Stimulated activated CD4-positive, alpha-beta T cell treated with anti-CD3 and anti-CD28 coated beads, Interleukin-12 subunit alpha, Interleukin-12 subunit beta, amount 100 ng/mL, for 4 hours (primary cell): ENCODE measurements at places on chromosomes 3 and 15.

DNA sequence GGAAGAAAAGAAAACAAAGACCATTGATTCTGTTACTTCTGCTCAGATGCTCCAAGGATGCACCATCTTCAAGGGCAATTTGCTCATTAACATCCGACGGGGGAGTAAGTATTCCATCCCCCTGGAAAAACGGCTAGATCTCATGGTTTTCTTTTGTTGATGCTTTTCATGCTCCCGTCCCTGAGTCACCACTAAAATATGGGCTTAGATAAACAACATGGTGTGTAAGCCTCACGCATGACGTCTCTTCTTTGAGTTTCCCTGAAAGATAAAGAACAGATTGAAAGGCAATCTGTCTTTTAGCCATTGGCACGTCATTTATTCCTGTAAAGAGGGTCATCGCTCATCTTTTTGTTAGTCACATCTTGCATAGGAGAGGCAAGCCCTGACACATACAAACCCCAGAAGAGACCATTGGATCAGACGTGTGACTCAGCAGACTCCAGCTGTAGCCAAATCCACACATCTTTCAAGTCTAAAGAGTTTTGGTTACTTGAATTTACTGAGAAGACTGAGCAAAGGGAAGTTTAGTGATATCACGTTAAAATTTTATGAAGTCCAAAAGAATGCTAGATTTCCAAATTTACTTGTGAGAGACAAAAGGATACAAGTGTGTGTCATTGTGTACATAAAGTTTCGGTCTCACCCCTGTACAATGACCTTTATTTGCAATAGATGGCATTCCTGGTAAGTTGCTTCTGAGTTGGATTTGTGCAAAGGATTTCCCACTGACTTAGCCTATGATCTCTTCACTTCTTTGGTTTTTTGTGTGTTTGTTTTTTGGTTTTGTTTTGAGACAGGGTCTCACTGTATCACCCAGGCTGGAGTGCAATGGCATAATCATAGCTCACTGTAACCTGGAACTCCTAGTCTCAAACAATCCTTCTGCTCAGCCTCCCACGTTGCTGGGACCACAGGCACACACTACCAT lies 110.5 kb downstream of the PGPEP1L start:
- DNase-seq = no peak

DNA sequence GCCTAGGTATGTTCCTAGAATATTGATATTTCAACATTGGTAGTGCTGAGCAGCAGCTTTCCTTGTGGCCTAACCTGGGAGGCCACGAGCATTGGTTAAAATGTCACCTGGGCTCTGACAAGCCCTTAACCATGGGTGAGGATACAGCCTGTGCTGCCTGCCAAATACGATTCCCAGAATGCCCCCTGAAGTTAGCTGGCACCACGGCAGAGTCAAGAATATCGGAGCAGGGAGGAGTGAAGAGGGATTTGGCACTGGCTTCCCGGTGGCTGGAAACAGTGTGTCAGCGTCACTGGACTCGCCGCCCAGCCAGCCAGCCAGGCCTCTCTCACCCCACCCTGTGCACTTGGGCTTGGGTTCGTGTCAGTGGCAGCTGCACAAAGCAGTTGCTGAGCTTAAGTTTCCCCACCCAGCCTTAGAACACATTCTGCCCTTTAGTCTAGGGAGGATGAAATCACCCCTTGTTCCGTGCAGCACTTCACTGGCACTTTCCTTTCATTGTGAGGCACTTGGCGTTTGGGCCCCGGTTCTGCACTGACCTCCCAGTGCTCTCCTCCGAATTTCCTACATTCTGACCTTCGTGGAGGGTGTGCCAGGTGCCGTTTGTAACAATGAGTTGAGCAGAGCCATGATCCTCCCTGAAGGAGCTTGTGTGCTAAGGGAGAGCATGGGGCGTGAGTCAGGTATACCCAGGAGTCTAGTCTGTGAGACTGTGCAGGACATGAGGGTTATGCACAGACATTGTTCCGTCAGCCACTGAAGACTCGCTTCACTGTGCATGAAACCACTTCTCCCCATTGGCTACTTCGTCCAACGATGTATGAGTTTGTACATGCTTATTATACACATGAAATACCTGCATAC lies 152.8 kb upstream of the BHLHE40 start:
- DNase-seq = no peak

GRCh38 chr3:3799173-3800079 lies at the start of gene LRRN1:
Gene LRRN1, plus strand, starts transcription at chr3:3799431. Its CDS starts 45,211 bp downstream, at chr3:3844642.
- peak; percentile 31 for DNase-seq

GRCh38 chr3:37505415-37505814 lies 331.0 kb upstream of the LRRFIP2 start:
- no peak for DNase-seq

GRCh38 chr3:126267169-126267975 lies 87.0 kb upstream of the ALDH1L1 start:
- no peak for DNase-seq

GRCh38 chr15:67801142-67801541 lies 24.2 kb upstream of the SKOR1 start:
- DNase-seq = no peak

DNA sequence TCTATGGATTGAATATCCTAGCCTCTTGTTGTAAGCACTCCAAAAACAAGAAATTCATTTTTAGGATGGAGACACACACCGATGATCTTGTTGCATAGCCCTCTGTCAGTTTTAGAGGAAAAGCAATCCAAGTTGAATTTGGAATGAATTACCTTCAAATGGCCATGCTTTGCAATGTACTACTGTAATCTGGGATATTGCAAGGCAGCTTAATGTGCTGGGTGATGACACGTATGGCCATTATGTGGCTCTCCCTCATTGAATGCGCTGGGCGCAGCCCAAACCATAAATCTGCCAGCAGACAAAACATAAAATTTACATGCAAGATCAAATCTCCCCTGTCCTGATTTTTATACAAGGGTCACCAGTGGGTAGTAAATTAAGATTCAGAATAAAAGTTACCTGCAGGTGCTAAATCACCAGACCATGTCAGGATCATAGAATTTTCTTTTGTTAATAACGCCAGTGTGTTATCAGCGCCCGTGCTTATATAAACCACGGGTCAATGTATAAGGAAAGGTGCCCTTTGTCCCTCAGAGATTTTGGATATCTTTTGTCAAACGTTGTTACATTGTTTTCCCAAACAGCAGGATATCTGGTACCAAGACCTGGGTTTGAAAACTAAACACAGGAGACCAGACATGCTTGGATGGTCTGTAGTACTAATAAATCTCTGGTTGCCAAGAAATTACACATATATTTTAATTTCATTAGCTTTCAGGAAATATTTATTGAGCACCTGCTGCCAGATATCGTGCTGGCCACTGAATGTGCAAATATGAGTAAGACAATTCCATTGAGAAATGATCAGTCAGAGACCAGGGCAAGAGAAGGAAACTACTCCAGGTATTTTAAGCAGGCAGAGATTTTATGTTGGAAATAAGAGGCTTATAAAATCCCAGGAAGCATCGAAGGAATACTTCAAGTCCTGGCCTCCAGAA lies 237.1 kb downstream of the EBLN2 start:
- no peak for DNase-seq

DNA sequence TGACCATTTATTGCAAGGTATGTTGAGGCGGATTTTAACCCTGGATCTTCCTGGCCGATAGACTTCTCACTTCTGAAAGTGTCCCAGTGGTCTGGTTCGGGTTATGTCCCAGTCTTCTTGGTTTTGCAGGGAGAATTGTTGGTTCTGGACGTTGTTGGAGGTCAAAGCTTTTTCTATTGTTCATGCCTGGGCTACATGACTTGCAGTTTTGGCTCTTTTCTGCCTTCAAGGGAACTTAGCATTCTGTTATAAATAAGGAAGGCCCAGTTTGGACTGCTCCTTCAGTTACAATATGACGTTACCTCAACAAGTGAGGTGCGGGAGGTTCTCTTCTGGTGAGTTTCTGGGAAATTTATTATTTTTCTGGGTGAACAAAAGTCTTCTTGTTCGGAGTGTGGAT lies 614.3 kb downstream of the DIPK2A start:
- no peak for DNase-seq

DNA sequence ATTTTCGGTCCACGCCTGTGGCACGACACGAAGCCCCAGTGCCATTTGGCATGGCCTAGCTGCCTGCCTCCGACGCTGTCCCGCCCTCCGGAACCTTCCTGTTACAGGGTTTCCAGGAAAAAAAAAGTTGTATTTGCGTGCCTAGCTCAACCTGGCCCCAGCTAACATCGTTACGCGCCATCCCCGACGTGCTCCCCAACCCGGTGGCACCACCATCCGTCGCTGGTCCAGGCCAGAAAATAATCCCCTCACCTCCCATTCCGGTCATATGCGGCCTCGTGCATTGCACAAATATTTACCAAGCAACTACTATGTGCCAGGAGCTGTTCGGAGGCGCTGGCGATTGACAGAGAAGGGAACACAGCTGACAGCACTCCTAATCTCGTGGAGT lies 1.4 kb upstream of the CYP1A1 start:
- DNase-seq = no peak

DNA sequence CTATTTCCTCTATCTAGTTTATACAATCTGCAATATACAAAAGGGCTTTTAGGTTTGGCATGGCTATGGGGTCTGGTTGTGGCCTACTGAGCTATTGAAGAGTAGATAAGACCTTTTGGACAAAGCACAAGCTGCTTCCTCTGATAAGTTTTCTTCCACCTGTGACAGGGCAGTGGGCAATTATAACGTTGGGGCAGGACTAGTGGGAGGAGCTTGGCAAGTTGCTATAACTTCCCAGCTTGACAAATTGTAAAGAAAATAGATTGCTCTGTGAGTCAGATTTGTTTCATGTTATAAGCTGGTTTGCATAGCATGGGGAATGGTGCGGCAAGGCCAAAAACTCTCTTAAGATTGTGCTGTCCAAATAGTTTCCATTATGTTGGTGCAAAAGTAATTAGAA lies 64.9 kb downstream of the SLC7A14 start:
- no peak for DNase-seq

DNA sequence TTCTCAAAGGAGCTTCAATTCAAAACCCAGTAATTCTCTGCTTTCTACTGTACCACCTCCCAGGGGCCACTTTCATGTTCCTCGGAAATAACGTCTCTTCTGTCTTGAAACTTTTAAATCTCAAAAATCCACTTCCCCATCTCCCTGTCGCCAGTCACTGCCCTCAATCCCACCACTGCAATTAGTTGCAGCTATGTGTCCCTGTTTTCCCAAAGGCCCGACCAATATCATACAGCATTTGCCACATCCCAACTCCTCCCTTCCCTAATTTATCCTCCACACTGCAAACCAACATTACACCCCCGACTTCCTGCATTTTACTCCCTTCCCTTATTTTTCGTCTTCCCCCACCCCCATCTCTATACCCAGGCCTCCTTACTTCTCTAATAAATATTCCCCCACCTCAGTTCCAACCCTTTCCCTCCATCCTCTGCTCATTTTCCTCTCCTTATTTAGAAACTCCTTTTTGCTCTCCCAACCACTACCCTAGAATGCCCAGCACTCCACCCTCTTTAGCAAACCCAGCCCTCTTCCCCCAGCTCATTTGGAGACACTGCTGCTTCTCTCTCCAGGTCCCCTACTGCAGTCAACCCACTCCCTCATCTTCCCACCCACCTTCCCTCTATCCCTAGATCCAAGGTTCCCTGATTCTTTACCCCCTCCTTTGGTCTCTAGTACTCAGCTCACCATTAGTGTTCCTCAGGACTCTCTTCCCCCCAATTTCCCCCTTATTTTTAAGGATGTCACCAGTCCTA lies 1.1 kb downstream of the NPTN start:
- no peak for DNase-seq

DNA sequence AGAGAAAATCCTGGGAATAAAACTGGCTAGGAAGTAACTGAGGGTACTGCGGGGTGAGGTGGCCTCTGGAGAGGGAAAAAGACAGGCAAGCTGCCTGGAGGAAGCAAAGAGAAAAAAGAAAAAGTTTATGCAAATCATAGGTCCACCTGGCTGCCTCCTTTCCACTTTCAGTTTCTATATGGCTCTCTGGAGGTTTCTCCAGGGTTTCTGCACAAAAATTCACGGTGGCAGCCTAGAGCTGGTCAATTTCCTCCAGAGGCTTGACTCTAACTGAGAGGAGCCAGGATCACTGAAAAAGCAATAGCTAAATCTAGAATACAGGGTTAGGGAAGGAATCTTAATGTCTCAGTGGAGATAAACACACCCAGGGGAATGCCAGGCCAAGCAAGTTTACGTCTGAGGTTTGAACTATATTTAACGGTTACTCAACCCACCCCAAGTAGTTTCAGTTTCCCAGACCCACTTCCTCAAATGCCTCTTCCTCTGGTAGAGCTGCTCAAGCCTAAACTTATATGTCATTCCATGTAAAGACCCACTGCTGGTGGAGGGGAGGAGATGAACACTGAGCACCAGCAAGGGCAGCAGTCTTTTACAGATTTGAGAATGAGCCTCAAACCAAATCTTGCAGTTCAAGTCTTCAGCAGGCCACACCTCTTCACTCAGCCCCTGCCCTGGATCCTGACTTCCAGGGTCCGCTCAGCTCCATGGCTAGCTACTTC lies 5.7 kb downstream of the LYSMD2 start:
- DNase-seq = no peak

DNA sequence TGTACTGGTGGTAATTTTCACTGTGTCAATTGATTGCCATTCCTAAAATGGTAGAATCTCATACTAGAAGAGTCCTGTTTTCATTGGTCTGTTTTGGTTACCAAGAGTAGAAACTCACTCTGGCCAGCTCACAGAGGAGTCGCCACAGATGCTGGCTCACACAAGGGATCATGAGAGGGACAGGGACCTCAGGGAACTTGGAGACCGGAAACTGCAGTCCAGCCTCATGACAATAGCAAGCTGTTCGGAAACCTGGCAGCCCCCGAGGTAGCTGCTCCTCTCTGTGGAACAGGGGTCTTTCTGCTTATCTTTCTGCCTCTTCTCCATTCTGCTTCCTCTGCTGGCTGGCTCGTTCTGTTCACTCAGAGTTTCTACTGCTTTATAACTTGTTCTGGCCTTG lies 192.9 kb downstream of the PLCL2 start:
- no peak for DNase-seq

GRCh38 chr15:64905941-64906340 lies 5.8 kb upstream of the ANKDD1A start:
- no peak for DNase-seq

DNA sequence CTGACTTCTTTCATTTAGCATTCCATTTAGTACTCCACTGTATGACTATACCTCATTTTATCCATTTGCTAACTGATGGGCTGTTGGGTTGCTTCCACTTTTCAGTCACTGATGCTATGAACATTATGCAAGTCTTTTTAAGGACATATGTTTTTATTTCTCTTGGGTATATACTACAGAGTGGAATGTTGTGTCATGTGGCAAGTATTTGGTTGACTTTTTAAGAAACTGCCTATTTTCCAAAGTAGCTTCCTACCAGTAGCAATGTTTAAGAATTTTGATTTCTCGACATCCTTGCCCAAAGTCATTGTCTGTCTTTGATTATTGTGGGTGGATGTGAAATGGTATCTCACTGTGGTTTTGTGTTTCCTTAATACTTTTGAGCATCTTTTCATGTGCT lies 110.1 kb upstream of the TPM1 start:
- DNase-seq = no peak

GRCh38 chr3:153567011-153567410 lies 405.0 kb downstream of the RAP2B start:
- DNase-seq = no peak

DNA sequence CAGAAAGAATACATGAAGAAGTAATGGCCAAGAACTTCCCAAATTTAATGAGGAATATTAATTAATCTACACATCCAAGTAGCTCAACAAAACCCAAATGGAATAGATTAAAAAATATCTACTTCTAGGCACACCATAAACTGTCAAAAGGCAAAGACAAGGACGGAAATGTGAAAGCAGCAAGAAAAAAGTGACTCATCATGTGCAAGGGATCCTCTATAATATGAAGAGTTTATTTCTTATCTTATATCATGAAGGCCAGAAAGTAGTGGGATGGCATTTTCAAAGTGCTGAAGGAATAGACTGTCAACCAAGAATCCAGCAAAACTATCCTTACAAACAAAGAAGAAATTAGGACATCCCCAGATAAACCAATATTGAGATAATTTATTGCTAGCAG lies 73.9 kb upstream of the PRICKLE2 start:
- no peak for DNase-seq
